ENCODE measurements at places on chromosomes 7 and 10.

GRCh38 chr7:359766-360361, 69.9 kb downstream of the FOXL3 start:
- DNase-seq = no peak

DNA sequence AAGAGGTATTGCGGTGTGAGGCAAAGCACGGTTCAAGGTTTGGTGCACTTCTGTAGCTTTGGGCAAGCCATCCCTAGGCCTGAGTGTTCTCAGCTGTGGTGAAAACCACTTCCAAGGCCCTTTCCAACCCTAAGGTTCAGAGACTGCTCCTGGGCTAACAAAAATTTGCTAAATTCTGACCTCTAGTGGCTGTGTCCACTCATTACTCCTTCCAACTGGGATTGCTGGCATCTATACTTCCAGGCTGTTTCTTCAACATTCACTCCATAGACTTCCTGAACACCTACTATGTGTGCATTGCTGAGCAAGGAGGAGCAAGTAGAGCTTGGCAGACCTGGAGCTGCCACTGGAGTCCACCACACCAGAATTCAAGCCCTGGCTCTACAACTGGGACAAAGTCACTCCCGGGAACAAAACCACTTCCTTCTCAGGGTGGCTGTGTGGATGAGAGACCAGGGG, 29.3 kb upstream of the SH3PXD2A start:
- no peak for DNase-seq

- peak; percentile 51 for DNase-seq
Measured at GRCh38 chr10:69124563-69125268, 738 bp downstream of the VPS26A start.

DNA sequence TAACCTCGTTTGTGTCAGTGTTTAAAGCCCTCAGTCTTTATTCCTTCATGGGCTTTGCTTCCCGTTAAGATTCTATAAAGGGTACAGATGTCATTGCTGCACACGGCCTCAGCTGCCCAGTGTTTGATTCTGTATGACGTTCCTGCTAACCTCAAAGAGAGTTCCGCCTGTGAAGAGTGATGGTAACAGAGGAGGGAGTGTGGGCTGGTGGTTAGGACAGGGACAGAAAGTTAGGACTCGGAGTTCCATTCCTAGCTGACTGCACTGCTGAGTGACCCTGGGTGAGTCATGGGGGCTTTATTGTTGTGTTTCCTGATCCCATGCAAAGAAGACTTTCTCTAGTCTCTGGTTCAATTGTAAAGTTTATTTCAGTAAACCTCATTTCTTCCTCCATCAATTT, 227.1 kb downstream of the DYNC1I1 start:
- no peak for DNase-seq

DNA sequence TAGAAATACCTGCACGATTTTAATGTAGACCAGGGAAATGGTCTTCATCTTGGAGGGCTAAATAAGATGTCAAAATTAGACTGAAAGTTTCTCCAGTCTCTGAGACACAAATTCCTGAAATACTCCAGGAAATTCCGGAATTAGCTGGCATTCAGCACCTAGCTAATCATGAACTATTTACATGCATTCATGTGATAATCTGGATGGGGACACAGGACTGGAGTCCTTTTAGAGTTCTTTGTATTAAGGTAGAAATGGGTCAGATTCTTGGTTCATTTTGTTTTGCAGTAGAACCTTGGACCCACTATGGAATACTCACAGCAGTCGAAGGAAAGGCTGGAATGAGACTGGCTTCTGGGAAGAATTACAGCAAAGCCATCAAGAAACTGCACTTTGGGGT, 65.3 kb upstream of the MDFIC start:
- DNase-seq = no peak

DNA sequence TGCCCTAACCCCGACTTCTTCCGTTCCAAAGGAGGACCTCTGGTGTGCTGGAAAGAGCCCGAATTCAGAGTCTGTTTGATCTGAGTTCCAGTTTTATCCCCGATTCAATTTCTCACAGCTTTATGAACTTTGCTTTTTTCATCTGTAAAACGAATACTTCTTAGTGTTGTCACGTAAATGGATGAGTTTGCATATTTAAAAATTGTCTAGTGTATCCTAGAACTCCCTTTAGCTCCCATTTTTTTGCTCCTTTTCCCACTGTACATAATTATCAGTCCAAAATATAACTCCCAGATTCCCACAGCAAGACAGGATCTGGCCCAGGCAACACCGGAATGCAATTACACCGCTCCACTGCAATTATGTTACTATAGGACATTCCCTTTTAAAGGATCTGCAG, 80.7 kb upstream of the ARHGAP21 start:
- no peak for DNase-seq

- DNase-seq = no peak
Measured at GRCh38 chr7:99305473-99306260, 20.0 kb upstream of the ARPC1A start.

DNA sequence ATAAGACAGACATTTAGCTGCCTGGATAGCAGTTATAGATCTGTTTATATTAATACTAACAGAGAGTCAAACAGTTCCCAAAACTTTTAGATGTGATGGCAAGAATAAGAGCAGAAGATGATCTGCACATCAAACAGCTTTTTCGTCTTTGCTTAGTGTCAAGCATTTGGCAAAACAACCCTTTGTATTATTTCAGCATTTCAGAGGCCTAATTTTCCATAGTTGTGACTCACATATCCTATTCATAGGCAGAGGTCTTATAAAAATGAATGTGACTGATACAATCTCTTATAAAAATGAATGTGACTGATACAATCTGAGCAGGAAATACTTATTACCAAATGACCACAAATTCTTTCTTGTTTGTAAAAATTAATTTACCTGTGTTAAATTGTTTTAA, 71.2 kb downstream of the LRRTM3 start:
- DNase-seq = no peak

- no peak for DNase-seq
Measured at GRCh38 chr7:50211130-50212015, 93.1 kb upstream of the IKZF1 start.

DNA sequence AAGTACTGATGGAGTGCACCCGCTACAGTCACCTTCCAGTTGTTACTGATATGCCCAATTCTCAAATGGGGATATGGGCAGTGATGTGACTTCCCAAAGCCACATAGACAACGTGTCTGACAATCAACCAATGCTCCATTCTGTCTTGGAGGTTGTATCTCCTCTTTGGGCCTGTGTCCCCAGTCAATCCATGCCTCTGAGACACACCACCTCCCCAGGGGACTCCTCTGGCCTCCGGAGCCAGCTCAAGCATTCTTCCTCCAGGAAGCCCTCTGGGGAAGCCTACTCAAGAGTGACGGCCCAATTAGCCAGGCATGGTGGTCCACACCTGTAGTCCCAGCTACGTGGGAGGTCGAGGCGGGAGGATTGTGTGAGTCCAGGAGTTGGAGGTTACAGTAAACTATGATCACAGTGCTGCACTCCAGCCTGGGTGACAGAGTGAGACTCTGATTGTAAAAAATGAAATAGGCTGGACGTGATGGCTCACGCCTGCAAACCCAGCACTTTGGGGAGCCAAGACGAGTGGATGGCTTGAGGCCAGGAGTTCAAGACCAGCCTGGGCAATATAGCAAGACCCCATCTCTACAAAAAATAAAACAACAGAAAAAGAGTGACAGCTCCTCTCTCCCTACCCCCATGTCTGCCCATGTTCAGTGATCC, 99.5 kb upstream of the TNRC18 start:
- DNase-seq = no peak

DNA sequence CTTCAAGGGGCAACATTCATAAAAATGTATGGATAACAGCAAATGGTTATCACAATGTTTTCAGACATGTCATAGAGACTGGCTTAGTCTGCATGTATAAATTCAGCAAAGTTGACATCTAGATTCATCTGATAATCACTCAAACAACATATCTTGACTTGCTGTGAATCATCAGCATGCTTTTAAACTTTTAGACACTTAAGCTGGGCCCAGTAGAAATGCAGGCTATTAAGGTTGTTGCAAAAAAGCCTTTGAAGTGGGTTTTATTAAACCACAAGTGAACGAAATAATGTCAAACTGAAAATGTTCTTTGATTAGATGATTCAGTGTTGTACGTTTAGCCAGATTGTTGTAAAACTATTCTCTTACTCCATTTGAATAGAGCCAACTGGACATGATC, 759.6 kb downstream of the NXPH1 start:
- no peak for DNase-seq

GRCh38 chr10:21530641-21531040, 3.4 kb upstream of the MLLT10 start:
- no peak for DNase-seq

- no peak for DNase-seq
Measured at GRCh38 chr7:20839196-20839735, 52.6 kb upstream of the SP8 start.

GRCh38 chr10:34163075-34163905, 651.8 kb downstream of the PARD3 start:
- DNase-seq = no peak

- no peak for DNase-seq
Measured at GRCh38 chr7:73706126-73707044, 13.1 kb downstream of the STX1A start.

DNA sequence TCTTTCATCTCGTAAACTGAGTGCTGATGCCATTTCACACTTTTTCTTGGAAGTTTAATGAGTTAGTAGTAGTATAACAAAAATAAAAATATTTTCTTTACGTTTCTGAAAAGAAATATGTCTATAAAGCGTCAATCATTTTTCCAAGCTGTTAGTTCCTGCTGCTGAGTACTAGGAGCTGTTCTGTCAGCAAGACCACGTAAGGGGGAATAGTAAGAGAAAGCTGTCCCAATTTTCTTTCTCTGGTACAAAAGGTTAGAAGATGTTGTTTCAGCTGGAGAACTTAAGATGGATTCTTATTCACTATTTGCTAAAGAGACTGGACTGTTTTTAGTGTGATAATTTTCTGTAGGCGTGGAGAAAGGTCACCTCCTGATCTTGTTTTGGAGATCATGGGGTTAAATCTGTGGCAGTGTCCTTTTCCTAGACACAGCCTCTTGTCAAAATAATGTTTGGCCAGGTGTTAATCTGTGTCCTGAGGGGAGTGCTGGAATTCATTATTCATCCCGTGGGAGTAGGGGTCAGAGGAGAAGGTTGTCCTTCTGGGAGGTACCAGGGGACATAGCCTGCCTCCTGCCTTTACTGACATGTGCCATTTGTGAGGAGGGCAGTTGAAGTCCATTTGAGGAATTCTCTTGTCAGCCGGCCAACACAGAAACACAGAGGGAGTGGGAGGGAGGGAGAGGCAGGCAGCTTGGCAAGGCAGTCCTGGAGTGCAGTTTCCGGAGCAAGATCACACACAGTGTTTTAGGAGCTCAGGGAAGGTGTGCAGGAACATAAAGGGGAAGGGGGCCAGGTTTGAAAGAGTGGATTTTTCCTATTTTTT, 368.7 kb downstream of the AUTS2 start:
- no peak for DNase-seq

- DNase-seq = no peak
Measured at GRCh38 chr10:89502549-89502948, 32.8 kb downstream of the SLC16A12 start.

DNA sequence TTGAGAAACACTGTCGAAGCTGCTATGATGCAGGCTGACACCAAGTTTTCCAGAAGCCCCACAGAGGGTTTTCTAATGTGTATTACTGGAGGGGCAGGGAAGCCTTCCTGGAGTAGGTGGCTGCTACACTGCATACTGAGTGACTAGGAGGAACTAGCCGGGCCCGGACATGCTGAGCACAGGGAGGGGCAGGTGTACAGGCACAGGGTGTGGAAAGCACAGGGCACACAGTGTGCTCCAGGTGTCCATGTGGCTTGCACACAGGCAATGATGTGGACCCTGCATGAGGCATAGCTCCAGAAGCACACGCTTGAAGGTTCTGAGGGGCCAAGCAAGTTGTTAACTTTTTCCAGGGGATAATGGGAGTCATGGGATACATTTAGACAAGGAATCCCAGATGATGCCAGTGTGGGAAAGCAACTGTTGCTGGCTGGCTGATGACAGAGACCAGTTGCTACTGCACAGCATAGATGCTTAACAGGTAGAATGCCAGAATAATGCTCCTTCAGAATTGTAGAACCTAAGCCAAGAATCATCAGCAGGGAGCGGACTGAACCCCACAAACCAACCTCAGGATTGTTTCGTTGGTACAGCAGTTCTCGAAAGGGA, 14.6 kb downstream of the DHX32 start:
- DNase-seq = no peak

GRCh38 chr10:79101560-79102497, 33.1 kb downstream of the ZMIZ1 start:
- no peak for DNase-seq

- no peak for DNase-seq
Measured at GRCh38 chr7:46009211-46009610, 88.1 kb upstream of the IGFBP3 start.

GRCh38 chr10:31648966-31649365, 279.7 kb downstream of the ARHGAP12 start:
- no peak for DNase-seq

GRCh38 chr7:137404660-137405317, 61.3 kb upstream of the PTN start:
- DNase-seq = no peak

DNA sequence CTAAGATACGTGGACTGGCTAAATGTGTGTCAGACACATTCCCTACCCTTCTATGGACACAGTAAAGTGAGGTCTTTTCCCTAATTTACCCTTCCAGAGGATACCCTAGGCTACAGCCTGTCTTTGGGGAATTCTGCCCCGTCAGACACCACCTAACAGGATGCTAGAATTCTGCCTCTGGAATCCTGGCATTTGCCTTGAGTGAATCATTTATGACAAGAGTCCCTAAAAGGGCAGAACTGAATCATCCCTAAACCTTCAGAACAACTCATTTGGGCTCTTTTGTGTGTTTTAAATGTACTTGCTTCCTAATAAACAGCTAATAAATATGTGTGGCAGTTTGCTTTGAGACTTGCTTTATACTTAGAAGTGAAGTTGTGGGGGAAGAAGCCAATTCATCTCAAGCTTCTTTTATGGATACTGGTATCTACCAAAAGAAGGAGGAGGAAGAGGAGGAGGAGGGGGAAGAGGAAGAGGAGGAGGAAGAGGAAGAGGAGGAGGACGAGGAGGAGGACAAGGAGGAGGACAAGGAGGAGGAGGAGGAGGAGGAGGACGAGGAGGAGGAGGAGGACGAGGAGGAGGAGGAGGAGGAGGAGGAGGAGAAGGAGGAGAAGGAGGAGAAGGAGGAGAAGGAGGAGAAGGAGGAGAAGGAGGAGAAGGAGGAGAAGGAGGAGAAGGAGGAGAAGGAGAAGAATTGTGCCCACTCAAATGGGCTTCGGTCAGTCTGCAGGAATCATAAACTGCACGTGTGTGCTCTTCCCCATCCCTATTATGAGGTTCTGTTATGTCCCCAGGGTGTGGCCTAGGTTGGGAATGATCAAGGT, 27.1 kb downstream of the PARP12 start:
- no peak for DNase-seq

DNA sequence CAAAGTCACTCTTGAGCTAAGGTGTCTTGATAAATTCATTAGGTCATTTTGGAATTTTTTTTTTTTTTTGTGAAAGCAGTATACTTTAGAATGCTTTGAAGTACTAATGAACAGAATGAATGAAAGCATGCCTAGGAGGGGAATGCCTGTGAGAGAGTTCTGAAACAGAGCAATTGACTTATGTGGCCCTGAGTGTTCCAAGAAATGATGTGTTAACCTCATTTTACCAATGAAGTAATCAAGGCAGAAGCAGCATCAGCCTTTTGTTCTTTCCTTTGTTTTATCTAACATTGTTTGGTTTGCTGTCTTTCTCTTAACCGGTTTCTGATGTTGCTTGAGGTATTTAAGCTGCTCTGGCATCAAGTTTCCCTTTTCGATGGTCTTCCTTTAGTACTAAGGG, 154.6 kb upstream of the HGF start:
- DNase-seq = no peak

Measured in CD8-positive, alpha-beta T cell (primary cell).